ENCODE measurements at places on chromosomes 2 and 18.

DNA sequence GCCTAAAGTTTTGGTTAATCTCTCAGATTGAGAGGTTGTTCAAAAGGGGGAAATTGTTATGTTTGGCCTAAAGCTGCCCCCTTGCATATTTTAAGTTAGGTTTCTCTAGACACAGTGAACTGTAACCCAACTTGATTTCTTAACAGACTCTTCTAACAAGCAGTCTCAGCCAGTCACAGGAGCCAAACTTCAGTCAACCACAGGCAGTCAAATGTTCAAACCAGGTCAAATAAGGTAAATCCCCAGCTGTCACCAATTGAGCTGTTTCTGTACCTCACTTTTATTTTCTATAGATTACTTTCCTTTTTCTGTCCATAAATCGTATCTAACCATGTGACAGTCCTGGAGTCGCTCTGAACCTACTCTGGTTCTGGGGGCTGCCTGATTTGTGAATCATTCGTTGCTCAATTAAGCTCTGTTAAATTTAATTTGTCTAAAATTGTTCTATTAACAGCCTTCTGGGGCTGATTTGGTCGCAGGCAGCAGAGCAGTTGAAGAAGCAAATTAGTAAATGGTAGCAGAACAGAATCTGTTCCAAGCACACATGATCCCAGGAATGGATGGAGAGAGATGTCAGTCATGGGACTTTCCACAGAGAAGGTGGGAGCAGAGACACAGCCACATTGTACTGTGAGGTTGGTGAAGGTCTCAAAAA is 16.4 kb upstream of the NFU1 start:
- no peak overlapping the region for H3K4me3 ChIP-seq
- peaks cover 4% of the 10 kb centered on the region for H3K27me3 ChIP-seq
- no peak overlapping the region for H3K27ac ChIP-seq
- peaks cover 6% of the 10 kb centered on the region for H3K4me1 ChIP-seq

- no peak overlapping the region for H3K27ac ChIP-seq
- no peak overlapping the region for H3K4me3 ChIP-seq
- peaks cover 3% of the 10 kb centered on the region for H3K36me3 ChIP-seq
- H3K4me1 ChIP-seq: peaks cover 4% of the 10 kb centered on the region
- DNase-seq: no peak
- H3K27me3 ChIP-seq: no peaks in the 10 kb centered on the region
Observed at GRCh38 chr2:32969444-32970162, 22.9 kb downstream of the LTBP1 start.

DNA sequence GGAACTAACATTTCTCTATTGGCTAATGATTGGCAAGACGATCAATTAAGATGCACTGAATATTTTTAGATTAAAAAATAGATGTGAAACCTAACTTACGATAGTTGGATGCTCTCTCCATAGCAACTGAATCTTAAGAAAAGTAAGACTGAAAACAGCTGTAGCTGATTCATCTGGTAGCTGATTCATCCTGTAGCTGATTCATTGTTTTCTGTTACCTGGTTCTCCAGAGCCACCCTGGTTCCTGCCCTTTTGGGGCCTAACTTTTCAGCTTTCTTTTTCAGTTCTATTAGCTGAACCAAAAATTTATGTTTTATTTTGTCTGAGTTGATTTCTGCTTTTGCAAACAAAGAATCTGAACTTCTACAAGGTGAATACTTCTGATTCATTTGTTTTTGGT is 22.7 kb upstream of the SPR start:
- H3K4me3 ChIP-seq: no peak overlapping the region
- DNase-seq: no peak
- H3K27me3 ChIP-seq: peaks cover 20% of the 10 kb centered on the region
- no peaks in the 10 kb centered on the region for H3K36me3 ChIP-seq
- H3K4me1 ChIP-seq: peaks cover 9% of the 10 kb centered on the region

DNA sequence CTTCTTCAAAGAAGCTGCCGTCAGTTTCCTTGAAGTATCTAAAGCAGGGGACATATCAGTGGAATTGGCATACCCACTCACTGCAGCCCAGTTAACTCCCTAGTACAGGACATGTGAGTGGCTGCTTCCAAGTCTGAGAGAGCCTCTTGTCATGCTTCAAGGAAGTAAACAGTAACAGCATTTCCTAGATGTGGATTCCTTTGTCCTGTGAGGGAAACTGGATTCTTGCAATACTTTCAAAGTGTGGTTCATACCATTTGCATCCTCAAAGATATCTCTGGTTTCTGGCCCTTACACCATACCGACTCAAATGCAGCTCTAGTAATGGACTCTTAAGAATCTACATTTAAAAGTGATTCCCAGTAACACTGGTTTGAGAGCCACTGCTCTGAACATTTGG is 87.2 kb downstream of the ESCO1 start:
- DNase-seq: no peak
- peaks cover 25% of the 10 kb centered on the region for H3K36me3 ChIP-seq
- no peak overlapping the region for H3K4me3 ChIP-seq
- no peaks in the 10 kb centered on the region for H3K4me1 ChIP-seq
- no peak overlapping the region for H3K27ac ChIP-seq
- no peaks in the 10 kb centered on the region for H3K27me3 ChIP-seq

GRCh38 chr2:48176876-48177275 is 270.6 kb upstream of the FBXO11 start:
- no peaks in the 10 kb centered on the region for H3K4me1 ChIP-seq
- no peaks in the 10 kb centered on the region for H3K27me3 ChIP-seq
- DNase-seq: no peak

- H3K36me3 ChIP-seq: no peaks in the 10 kb centered on the region
- H3K27me3 ChIP-seq: no peaks in the 10 kb centered on the region
- H3K4me3 ChIP-seq: no peak overlapping the region
- H3K27ac ChIP-seq: no peak overlapping the region
- H3K4me1 ChIP-seq: no peaks in the 10 kb centered on the region
Observed at GRCh38 chr2:127103243-127104165, 3.5 kb downstream of the BIN1 start.

DNA sequence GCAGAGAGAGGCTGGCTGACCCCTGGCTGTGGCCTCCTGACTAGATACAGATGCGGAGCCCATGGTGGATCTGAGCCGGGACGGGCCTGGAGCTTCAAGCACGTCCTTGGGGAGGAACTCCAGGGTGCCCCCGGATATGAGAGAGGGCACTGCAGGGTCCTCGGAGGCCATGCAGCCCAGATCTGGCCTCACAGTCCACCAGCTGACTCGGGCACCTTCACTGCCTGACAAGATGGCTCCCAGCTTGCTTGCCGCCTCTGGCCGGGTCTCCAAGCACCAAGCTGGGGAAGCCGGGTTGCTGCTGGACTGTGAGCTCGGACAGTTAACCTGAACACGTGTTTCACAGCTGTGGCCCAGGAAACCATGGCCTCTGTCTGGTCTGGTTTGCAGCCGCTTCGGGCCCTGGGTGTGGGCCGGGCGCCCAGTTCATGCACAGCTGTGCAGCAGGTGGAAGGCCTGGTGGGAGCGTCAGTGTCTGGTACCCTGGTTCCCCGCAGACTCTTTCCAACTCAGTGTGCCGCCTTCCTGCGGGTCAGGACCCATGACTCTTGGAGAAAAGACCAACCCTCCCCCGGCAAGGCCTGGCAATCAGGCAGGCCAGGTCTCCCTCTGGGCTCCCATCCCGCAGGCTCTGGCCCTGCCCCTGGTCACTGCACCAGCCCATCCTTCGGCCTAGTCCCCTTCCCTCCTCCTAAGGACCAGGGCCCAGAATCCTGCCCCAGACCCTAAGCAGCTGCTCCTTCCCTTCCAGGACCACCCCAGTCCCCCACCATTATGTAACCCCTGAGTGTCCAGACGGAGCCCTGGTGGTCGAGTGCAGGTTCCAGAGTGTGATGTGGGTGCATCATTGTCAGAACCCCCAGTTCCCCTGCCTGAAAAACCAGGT is 74.6 kb upstream of the OTOS start:
- no peaks in the 10 kb centered on the region for H3K36me3 ChIP-seq
- no peaks in the 10 kb centered on the region for H3K4me1 ChIP-seq
- H3K27me3 ChIP-seq: peaks cover 3% of the 10 kb centered on the region
- DNase-seq: no peak
- H3K27ac ChIP-seq: no peak overlapping the region

DNA sequence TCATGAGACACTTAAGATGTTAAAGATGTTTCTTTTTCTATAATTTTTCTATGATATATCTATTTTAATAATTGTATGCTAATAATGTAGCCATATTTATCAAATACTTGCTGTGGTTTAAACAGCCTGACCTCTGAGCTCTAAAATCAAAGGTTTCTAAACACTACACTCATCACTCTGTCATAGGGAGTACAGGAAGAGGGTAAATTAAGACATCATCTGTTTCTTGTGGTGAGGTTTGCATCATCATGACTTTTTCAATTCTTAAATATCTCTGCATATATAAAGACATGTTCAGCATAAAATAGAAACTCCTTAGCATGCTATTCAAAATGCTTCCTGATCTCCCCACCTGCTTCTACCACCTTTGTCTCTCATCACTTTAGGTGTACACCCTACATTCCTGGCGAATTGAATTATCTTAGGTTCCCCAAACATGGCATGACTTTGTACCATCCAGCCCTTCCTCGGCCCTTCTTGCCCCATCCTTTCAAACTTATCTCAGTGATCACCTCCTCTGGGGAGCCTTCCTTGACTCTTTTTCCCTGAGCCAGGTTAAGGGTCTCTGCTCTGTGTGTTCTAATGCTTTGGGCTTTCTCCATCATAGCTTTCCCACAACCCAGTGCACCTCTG is 105.3 kb upstream of the TTN start:
- no peak overlapping the region for H3K4me3 ChIP-seq
- no peaks in the 10 kb centered on the region for H3K27me3 ChIP-seq
- H3K4me1 ChIP-seq: peaks cover 12% of the 10 kb centered on the region
- no peak for DNase-seq

DNA sequence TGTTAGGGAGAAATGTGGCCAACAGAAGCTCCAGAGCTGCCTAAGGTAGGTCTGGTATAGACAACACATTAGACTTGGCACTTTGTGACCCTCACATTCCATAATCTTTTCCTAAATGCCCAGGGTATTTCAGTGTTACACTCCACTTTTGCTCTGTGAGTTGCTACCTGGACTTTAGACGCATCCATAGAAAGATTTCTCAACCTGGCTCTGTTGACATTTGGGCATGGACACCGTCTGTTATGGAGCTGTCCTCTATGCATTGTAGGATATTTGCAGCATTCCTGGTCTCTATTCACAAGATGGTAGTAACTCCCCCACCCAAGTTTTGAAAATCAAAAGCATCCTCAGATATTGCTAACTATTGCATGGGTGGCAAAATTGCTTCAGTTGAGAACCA is 136.5 kb upstream of the NETO1 start:
- DNase-seq: no peak
- no peaks in the 10 kb centered on the region for H3K27me3 ChIP-seq
- peaks cover 2% of the 10 kb centered on the region for H3K4me1 ChIP-seq

- DNase-seq: no peak
- no peak overlapping the region for H3K4me3 ChIP-seq
- peaks cover 9% of the 10 kb centered on the region for H3K27me3 ChIP-seq
- no peaks in the 10 kb centered on the region for H3K36me3 ChIP-seq
- no peaks in the 10 kb centered on the region for H3K4me1 ChIP-seq
Observed at GRCh38 chr2:206328974-206329373, 54.5 kb downstream of the ZDBF2 start.

DNA sequence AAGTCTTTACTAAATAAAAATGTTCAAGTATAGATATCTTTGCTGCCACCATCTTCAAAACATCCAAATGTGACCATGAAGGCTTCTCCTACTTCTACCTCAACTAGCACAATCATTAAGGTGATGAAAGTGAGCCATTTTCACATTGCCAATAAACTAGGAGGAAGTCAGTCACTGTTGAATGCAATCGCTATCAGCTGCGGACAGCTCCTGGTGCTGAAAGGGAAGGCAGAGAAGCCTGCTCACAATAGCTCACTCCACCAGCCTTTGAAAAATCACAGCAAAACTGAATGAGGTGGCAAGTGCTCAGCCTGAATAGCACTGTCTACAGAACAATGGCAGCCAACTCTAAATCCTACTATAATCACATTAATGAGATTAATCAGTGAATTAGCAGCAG is 2.2 kb downstream of the MYT1L start:
- no peak overlapping the region for H3K4me3 ChIP-seq
- no peak overlapping the region for H3K27ac ChIP-seq
- no peaks in the 10 kb centered on the region for H3K27me3 ChIP-seq
- no peak for DNase-seq
- H3K4me1 ChIP-seq: no peaks in the 10 kb centered on the region

DNA sequence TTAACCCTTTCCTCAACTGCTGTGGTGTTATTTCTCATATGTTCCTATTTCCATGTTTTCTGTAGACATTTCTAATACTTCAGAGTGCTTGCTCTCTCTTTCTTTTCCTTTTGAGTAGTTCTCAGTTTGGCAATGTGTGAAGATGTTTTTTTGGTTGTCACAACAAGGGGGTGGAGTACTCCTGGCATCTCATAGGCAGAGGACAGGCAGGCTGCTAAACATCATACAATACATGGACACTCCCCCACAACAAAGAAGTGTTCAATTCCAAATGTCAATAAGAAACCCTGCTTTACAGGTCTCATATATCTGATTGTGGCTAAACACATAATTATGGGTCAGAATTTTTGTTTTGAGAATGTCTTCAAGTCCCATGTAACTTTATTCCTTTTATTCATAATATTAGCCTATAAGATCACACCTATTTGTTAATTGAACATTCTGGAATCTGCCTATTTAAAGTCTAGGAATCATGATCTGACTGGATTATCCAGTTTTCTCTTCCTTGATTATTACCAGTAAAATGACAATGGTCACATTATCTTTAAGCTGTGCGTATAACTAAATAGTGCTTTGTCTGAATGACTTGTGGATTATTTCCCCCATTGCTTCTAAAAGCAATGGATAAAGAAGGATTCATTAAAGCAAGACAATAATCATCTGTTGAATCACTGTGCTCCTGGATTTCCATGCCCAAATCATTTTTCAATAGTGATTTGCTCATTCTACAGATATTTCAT is 46.8 kb upstream of the ITPRID2 start:
- H3K4me1 ChIP-seq: no peaks in the 10 kb centered on the region
- H3K36me3 ChIP-seq: no peaks in the 10 kb centered on the region
- DNase-seq: no peak

DNA sequence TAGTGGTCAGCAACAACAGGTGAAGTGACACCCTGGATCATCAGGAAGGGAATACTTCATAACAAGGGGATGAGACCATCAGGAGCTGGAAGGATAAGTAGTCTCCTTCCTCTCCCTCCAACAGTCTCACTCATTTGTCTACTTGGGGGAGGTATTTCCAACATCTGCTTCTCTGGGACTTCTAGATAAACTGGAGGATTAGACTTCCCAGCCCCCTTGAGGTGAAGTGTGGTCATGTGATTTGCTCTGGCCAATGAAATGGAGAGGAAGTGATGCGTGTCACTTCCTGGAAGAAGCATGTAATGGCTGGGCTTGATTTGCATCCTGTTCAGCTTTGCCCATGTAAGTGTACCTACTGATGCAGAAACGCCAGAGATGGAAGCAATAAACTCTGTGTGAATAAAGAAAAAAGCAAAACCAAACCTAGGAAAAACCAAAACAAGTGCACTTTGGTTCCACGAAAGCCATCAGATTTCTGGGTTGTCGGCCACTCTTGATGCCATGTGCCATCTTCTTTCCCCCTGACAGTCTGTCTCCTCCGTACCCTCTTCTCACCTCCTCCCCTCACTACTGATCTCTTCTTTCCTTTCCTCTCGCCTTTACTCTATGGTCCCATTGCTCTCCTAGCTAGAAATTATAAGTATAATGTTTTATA is 76.1 kb upstream of the DNMT3A start:
- H3K4me1 ChIP-seq: peaks cover 50% of the 10 kb centered on the region
- H3K27me3 ChIP-seq: no peaks in the 10 kb centered on the region
- no peak for DNase-seq
- peaks cover 3% of the 10 kb centered on the region for H3K36me3 ChIP-seq

GRCh38 chr2:67776276-67776675 is 286.5 kb downstream of the C1D start:
- H3K36me3 ChIP-seq: no peaks in the 10 kb centered on the region
- peaks cover 10% of the 10 kb centered on the region for H3K27me3 ChIP-seq
- H3K4me3 ChIP-seq: no peak overlapping the region
- DNase-seq: no peak
- no peaks in the 10 kb centered on the region for H3K4me1 ChIP-seq
- no peak overlapping the region for H3K27ac ChIP-seq
